ENCODE measurements at places on chromosomes 1 and 21. TPM values are rescaled to one million over a fixed set of nuclear protein-coding genes. Genes with fewer than 3 reads are reported as not detected.

- H3K4me3 ChIP-seq: no peak overlapping the region
- DNase-seq: no peak
- H3K4me1 ChIP-seq: peaks cover 35% of the 10 kb centered on the region
- no peaks in the 10 kb centered on the region for H3K36me3 ChIP-seq
Observed at GRCh38 chr1:19884312-19884711, 2.1 kb downstream of the OTUD3 start.

DNA sequence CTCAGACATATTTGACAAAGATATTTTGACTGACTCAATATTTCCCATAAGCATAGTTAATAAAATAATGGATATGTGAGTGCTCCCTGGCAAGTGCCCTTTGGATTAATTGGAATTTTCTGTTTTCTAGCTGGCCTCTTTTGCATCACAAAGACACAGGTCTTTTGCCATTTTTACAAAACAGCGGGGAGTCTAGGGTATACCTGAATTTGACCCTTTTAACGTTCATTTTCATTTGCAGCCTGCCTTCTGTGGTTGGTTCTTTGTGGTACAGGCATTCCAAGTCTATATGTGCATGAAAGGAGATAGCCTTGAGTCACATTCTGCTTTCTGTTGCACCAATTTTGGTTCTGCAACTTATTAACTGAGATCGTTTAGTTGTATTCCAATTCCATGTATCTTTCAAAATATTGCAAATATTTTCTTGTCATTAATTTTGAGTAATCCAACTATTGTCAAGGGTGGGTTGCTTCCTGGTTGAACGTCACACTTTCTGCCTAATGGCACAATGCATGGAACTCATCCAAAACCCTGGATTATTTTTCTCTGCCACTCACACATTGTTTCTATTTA lies 171.7 kb downstream of the CRB1 start:
- H3K27me3 ChIP-seq: no peaks in the 10 kb centered on the region
- no peaks in the 10 kb centered on the region for H3K36me3 ChIP-seq
- no peak overlapping the region for H3K4me3 ChIP-seq
- DNase-seq: no peak

DNA sequence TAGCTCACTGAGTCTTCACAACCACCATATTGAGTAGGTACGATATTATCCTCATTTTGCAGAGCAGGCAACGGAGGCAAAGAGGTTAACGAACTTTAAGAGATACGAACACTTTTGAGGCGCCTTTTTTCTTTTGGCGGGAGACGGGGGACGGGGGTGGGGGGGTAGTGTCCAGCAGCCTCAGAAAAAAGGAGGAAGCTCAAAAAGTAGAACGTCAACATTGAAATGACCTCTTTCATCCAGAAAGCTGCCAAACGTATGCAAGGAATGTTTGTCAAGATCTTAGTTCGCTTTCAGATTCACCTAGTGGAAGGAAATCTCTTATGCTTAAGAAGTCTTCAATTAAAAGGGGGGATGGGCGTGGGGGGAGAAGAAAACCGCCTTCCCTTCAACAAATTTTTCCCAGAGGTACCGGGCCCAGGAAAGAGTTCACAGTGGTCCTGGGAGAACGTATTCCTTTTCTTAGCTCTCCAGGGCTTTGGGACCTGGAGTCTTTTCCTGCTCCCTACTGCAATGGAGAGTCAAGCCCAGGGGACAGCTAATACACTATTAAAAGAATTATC lies 1.1 kb upstream of the PCAT6 start:
- no peaks in the 10 kb centered on the region for H3K27me3 ChIP-seq
- peak overlapping the region; percentile 91 for H3K27ac ChIP-seq
- DNase-seq: no peak
- H3K4me3 ChIP-seq: no peak overlapping the region
- no peaks in the 10 kb centered on the region for H3K36me3 ChIP-seq

DNA sequence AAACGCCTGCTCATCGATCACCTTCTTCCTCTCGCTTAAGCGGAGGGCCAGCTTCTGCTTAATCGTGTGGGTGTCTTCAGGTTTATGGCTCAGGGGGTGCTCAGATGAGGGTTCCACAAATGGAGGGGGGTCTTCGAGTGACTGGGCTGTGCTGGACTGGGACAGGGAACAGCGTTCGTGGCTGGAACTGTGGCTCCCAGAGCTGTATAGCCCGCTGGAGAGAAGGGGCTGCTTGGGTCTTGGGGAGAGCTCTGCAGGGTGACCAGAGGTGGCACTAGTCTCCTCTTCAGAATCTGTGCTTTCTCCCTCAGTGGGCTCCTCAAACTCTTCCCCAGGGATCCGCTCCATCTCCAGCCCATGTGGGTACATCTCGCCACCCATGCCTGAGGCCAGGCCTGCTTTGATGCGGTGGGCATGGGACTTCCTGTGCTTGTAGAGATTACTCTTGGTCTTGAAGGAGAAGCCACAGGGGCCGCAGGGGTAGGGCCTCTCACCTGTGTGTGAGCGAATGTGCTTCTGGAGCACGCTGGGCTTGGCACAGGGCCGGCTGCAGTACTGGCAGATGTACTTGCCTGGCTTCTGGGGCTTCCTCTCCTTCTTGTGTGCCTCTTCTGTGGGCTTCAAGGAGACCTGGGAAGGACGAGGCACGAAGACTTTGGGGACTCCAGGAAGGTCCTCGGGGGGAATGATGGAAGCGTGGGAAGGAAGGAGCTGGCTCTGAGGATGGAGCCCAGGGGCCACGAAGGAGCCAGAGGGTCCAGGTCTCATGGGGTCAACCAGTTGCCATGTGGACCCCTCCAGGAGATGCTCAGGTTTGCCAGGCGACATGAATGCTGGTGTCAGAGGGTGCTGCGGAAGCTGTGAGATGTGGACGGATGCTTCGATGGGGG lies 99.4 kb upstream of the EDN2 start:
- H3K27me3 ChIP-seq: no peaks in the 10 kb centered on the region
- H3K27ac ChIP-seq: no peak overlapping the region
- no peaks in the 10 kb centered on the region for H3K4me1 ChIP-seq
- no peak for DNase-seq
- H3K4me3 ChIP-seq: no peak overlapping the region

- H3K27ac ChIP-seq: no peak overlapping the region
- H3K4me3 ChIP-seq: no peak overlapping the region
- H3K36me3 ChIP-seq: no peaks in the 10 kb centered on the region
- H3K4me1 ChIP-seq: no peaks in the 10 kb centered on the region
- H3K27me3 ChIP-seq: no peaks in the 10 kb centered on the region
Observed at GRCh38 chr1:165287329-165287728, 69.2 kb downstream of the LMX1A start.

- no peaks in the 10 kb centered on the region for H3K27me3 ChIP-seq
- no peak overlapping the region for H3K4me3 ChIP-seq
- H3K36me3 ChIP-seq: no peaks in the 10 kb centered on the region
Observed at GRCh38 chr1:96253246-96254035, 468.1 kb upstream of the PTBP2 start.

- no peaks in the 10 kb centered on the region for H3K4me1 ChIP-seq
- no peaks in the 10 kb centered on the region for H3K36me3 ChIP-seq
- H3K4me3 ChIP-seq: no peak overlapping the region
Observed at GRCh38 chr1:37656026-37656425, 21.3 kb upstream of the RSPO1 start.

Gene SELL
- 1.5 TPM for total RNA-seq

Gene S100A3
- total RNA-seq: 1.1 TPM

Gene C8B
- total RNA-seq: not detected
